ENCODE measurements at places on chromosomes 5 and 9. TPM values are rescaled to one million over a fixed set of nuclear protein-coding genes. Genes with fewer than 3 reads are reported as not detected.

GRCh38 chr5:148912146-148912545 is 85.7 kb downstream of the ADRB2 start:
- no peak for DNase-seq

- no peak for DNase-seq
Observed at GRCh38 chr9:136492978-136493522, 10.2 kb upstream of the SEC16A start.

- DNase-seq, result no peak
Observed at GRCh38 chr5:128681764-128682592, 143.9 kb upstream of the FBN2 start.

ELAVL2 gene
- not detected for total RNA-seq

Measured in activated CD4-positive, alpha-beta T cell treated with anti-CD3 and anti-CD28 coated beads for 36 hours (primary cell).